ENCODE measurements at places on chromosomes 12 and 14.

DNA sequence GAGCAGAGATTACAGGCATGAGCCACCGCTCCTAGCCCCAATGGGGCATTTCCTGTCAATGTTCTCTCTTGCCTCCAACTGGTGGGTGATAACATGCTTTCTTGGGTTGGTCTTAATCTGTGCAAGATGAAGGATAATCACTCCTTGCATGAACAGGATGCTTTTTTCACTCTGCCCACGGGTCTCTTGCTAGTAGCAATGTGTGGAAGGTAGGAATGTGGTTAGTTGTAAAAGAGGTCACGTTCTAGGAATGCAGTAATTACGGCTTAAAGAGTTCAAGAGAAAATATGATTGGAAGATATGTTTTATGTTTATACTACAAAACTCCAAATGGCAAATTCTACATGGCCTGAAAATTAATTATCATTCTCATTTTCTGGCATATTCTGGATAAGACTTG, 10.5 kb downstream of the RNASE10 start:
- DNase-seq, result no peak

GRCh38 chr12:45794422-45794821, 64.9 kb downstream of the ARID2 start:
- no peak for DNase-seq

- no peak for DNase-seq
Observed at GRCh38 chr12:66235626-66236281, 46.7 kb downstream of the IRAK3 start.

- no peak for DNase-seq
Observed at GRCh38 chr14:85058150-85058549, 471.8 kb upstream of the FLRT2 start.

DNA sequence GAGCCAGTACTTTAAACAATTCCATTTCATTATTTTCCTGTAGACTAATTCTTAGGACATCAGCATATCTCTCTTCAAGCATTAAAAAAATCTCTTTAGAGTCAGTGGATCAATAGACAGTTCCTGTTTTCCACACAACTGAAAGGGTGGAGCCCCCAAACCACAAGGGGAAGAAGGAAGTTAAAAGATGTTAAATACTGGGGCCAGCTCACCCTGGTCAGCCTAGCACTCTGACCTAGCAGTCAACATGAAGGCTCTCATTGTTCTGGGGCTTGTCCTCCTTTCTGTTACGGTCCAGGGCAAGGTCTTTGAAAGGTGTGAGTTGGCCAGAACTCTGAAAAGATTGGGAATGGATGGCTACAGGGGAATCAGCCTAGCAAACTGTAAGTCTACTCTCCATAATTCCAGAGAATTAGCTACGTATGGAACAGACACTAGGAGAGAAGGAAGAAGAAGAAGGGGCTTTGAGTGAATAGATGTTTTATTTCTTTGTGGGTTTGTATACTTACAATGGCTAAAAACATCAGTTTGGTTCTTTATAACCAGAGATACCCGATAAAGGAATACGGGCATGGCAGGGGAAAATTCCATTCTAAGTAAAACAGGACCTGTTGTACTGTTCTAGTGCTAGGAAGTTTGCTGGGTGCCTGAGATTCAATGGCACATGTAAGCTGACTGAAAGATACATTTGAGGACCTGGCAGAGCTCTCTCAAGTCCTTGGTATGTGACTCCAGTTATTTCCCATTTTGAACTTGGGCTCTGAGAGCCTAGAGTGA, at the start of gene LYZ:
LYZ (plus strand) TSS at position 220 of the 777 bp plus-strand sequence; CDS start at position 248, 28 bp downstream.
- DNase-seq, result no peak

GRCh38 chr12:6430124-6430989, 14.4 kb upstream of the CD27 start:
- no peak for DNase-seq

DNA sequence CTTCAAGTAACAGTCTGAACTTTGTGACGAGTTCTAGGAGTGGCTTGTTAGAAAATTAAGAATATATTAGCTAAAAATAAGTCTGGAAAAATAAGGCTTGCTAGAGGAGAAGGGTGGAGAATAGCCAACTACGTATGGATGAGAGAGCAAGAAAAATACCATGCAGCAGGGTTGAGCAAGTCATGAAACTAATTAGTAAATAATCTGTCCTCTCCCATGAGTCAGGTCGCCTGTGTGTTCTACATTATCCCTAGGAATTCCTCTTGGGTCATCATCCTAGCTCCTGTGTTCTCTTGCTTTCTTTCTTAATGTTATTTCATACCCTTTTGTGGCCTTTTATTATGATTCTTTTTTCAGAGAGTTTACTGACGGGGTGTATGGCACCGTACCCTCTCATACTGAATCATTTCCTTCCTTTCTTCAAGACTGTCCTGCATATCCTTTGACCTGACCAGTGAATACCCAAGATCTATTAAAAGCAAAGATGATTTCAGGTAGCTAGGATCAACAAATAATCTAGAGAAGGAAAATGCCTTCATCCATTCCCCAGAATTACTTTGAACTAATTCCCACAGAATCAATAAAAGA, 177.2 kb upstream of the NPAS3 start:
- DNase-seq, result no peak

- no peak for DNase-seq
Observed at GRCh38 chr12:116544656-116545055, 14.5 kb upstream of the MAP1LC3B2 start.

DNA sequence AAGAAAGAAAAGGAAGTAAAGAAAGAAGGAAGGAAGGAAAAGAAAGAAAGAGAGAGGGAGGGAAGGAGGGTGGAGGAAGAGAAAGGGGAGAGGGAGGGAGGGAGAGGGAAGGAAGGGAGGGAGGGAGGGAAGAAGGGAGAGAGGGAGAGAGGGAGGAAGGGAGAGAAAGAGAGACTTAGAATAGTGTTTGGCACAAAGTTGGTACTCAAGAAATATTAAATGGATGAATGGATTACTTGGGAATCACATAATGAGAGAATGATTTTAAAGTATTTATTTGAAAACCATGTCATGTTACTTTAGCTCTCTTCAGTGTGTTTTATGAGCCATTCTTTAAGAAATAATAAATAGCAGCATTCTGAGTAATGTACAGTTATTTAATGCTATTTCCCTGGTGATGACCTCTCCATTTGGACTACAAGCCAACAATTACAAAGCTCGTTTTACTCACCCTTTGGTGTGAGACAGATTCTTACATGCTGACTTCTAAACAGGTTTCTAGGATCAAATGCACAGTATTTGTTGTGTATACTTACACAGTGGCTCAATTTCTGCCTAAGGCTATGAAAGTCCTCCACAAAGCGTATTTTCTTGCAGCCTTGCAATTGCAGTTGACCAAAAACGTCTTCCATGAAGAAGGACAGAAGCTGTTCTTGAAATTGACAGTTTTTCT, 861 bp downstream of the IL26 start:
- DNase-seq, result no peak

GRCh38 chr14:39568809-39569538, 136.7 kb upstream of the FBXO33 start:
- DNase-seq, result no peak

- no peak for DNase-seq
Observed at GRCh38 chr14:72830356-72830755, 63.5 kb downstream of the DPF3 start.

- DNase-seq, result no peak
Observed at GRCh38 chr12:123726244-123726643, 14.1 kb downstream of the ATP6V0A2 start.

- DNase-seq, result no peak
Observed at GRCh38 chr12:123998344-123998990, 25.5 kb downstream of the ZNF664 start.

- DNase-seq, result no peak
Observed at GRCh38 chr12:6263931-6264330, 46.6 kb upstream of the PLEKHG6 start.

DNA sequence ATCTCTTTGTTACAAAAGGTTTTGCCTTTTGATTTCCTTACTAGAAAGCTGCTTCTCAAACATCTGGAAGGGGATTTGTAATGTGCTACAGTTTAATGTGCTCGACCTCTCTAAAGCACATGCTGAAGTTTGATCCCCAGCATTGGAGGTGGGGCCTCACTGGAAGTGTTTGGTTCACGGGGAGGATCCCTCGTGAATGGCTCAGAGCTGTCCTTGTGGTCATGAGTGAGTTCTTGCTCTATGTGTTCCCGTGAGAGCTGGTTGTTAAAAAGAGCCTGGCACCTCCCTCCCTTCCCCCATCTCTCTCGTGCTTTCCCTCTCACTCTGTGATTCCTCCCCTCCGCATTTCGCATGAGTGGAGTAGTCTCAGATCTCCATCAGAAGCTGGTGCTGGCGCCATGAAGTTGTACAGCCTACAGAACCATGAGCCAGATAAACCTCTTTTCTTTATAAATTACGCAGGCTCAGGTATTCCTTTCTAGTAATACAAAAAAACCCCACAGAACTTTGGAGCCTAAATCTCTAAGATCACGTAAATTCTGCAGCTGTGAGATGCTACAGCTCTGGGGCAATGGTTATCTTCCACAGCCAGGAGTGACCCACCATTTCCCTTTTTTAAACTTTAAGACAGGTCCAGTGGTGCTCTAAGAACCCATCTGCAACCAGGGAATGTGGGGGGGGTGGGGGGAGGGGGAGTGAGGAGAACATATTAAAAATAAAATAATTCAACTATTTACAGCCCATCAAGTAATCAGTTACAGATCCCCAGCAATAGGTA, 214.4 kb downstream of the FOXN3 start:
- no peak for DNase-seq

- DNase-seq, result no peak
Observed at GRCh38 chr12:88309546-88309945, 167.4 kb downstream of the TMTC3 start.

DNA sequence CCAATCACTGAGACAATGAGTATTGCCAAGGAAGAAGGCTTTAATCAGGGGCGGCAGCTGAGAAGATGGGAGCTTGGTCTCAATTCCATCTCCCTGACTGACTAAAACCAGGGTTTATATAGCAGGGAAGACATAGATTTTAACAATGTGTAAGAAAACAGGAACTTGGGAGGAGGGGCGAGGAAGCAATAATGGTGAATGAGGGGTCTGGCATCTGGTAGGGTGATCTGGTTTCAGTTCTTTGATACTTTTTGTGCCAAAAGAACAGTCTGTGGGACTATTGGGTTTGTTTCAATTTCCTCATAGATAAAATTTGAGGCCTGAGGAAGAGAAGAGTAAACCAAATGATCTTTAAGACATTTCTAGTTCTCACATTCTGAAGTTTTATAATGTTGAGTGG, 49.2 kb downstream of the FUT8 start:
- no peak for DNase-seq

DNA sequence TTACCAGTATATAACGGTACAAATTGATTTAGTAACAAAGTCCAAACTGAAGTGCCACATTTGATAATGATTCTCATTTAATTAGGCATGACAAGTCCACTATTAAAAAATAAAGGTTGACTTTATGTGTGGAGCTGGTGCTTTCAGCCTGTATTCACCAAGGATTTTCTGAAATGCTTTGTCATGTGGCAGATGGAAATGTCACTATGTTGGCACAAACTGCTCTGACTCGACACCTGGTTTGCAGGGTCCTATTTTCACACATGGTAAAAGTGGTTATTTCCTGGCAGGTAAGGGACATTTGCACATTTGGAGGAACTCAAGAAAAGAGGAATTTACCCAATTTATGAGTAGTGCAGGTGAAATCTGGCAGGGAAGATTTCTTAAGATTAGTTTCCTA, 572.6 kb upstream of the MDGA2 start:
- DNase-seq, result no peak

GRCh38 chr14:36600431-36600830, 18.0 kb upstream of the NKX2-8 start:
- no peak for DNase-seq

DNA sequence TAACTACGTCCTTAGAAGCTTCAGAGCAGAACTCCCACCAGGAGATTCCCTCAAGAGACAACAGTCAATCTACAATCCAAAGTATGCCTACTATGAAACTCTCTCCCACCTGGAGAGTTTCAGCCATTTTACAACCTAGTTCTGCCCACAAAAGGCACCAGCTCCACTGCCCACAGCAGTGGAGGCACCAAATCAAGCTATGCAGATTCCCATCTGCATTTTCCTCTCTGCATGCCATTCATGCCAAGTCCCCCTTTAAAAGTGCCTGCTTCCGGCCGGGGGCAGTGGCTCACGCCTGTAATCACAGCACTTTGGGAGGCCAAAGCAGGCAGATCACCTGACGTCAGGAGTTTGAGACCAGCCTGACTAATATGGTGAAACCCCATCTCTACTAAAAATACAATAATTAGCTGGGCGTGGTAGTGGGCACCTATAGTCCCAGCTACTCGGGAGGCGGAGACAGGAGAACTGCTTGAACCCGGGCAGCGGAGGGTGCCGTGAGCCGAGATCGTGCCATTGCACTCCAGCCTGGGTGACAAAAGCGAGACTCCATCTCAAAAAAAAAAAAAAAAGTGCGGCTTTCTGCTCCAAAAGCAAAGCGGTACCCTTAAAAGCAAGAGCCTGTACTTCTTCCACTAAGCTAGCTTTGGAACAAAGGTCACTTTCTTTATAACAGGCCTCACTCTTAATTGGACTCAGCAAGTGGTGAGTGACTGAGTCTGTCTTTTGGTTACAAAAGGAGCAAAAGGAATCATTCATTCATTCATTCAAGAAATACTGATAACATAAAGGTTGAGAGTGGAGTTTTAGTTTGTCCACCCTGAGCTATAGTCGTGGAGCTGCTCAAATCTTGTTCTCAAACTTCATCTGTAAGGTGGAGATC, 10.1 kb upstream of the DLGAP5 start:
- no peak for DNase-seq

DNA sequence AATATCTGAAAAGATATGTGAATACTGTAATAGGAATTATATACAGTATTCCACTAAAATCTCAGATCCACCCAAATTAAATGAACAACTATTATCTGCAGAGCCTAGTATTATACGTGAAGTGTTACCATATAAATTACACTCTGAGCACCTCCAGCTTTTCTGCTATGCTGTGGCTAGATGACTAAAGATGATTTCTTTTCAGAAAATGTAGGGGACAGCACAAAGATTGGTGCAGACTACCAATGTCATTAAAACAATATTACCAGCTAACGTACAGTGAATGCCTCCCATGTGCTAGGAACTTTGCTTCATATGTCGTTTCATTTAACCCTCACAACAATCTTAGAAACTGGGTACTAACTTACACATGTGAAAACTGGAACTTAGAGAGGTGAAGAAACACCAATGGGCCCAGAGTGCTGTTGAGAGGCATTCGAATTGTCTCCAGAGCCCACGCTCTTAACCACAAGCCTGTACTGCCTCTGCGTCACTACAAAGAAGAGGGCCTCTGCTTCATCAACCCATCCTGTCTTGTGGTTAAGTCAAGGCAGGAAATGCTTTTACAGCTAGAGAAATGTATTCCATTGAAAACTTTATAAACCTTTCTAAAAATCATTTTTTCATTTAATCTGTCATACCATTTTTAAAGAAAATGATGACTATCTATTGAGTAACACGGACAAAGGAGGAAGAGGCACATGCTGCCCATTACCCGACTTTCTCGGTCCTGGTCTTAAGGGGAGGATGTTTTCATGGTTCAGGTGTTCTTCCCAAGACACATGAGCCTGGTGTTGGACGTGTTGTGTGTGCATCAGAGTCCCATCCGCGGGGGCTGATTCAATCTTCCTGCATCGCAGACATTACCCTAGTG, 1.3 kb downstream of the GPR65 start:
- DNase-seq, result peak; percentile 44

Measured in T-helper 9 cell (primary cell).